Endodermal cell (in vitro differentiated cells): ENCODE measurements at places on chromosomes 1 and 21. TPM values are rescaled to one million over a fixed set of nuclear protein-coding genes. Genes with fewer than 3 reads are reported as not detected.
A peak's percentile ranks its signal among the peaks of the same experiment; 100 is the strongest.

Gene SPRR2A
- not detected in 2 replicates for total RNA-seq

Gene NBPF6
- not detected in 3 replicates for total RNA-seq

Gene TMEM269
- total RNA-seq, result 0.11 and 0.20 TPM in 2 replicates

Gene C1QC
- total RNA-seq, result not detected in 3 replicates

Gene SMIM1
- total RNA-seq, result 10.3 and 11.1 TPM in 2 replicates

Gene IRF6
- 18.2 to 40.6 TPM (median 20.9 TPM) in 3 replicates for total RNA-seq

Gene SYT2
- 3.3 and 4.4 TPM in 2 replicates for total RNA-seq

Gene MCOLN2
- 0.20 to 0.25 TPM (median 0.23 TPM) in 3 replicates for total RNA-seq

- no peak for DNase-seq
These were observed 22.7 kb downstream of the UBASH3A start for GRCh38 chr21:42426424-42426823.

DNA sequence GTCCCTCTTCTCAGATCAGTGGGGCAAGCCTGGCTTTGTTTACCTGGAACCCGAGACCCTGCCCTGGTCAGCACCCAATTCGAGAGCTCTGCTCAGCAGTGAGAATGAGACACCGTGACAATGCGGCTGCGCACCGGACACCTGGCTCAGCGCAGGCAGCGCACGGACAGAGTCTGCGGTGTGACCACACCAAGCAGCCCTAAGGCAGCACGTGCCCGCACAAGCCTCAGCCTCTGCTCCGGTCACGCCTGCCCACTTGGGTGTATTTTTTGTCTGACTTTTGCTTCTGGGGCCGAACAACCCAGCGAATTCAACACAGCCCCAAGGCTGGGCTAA, 4.7 kb downstream of the KRTAP10-8 start:
- no peak for DNase-seq

DNA sequence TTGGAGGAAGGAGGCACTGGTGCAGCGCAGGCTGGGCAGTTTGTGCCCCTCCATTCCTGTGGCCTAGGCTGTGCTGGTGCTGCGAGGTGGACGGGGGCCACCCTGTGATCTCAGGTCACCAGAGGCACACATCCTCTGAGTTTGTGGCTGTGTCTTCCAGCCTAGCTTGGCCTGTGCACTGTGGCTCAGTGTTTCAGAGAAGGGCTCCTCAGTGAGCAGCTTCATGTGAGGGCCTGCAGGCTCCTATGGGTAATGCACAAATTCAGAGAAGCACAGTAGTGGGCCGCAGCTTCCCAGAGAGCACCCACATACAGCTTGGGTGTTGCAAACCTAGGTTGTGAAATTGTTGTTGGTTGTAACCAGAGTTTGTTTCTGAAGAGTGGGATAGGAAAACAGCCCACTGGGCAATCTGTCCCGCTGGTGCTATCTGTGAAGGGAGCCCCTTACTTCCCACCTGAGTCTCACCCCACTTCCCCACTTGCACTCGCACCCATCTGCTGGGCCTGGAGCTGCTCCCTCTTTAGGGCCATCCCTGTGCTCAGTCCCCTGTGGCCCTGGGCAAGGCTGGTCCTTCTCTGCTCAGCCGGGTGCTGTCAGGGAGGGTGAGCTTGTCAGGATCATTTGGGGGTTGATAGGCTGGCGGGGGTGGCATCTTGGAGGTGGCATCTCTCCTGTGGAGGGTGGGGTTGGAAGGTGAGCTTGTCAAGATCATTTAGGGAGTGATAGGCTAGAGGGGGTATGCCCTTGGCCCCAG, 30.2 kb downstream of the SNAP47 start:
- DNase-seq, result no peak

DNA sequence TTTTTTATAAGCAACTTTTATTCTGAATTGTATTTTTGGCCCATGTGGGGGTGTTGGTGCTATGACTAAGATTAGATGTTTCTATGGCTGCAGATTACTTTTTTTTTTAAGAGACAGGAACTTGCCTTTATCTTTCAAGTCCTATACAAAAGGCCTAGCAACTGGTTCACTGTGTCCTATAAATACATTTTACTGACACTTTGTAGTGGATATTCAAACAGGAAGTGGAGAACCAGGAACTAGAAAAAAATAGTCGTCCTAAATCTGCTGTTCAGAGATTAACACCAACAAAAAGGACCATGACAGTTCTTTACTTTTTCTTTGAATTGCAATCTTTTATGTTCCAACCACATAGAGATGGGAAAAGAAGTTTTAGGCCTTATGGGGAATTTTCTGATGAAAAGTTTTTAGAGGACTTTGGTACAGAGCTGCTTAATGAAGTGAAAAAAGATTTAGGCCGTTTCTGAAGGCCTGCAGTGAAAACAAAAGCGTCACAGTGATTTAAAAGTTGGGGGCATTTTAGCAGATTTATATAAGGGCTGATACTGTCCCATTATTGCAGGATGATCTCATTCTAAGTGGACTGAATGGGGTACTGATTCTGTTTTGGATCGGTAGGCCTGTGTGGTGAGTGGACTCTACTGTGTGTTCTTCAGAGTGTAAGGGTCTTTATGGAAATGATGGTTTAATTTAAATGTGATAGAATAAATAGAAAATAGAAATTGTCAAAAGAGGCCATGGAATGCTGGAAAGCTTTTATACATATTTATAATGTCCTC, 136.4 kb upstream of the DEPDC1 start:
- no peak for DNase-seq

- DNase-seq, result peak; percentile 99
These were observed at the start of gene GGPS1 for GRCh38 chr1:235328271-235329138. GGPS1 (plus strand) TSS chr1:235328570; CDS start chr1:235335265, 6,695 bp downstream.

- DNase-seq, result no peak
These were observed 21.0 kb upstream of the SLC44A3 start for GRCh38 chr1:94799206-94799605.

DNA sequence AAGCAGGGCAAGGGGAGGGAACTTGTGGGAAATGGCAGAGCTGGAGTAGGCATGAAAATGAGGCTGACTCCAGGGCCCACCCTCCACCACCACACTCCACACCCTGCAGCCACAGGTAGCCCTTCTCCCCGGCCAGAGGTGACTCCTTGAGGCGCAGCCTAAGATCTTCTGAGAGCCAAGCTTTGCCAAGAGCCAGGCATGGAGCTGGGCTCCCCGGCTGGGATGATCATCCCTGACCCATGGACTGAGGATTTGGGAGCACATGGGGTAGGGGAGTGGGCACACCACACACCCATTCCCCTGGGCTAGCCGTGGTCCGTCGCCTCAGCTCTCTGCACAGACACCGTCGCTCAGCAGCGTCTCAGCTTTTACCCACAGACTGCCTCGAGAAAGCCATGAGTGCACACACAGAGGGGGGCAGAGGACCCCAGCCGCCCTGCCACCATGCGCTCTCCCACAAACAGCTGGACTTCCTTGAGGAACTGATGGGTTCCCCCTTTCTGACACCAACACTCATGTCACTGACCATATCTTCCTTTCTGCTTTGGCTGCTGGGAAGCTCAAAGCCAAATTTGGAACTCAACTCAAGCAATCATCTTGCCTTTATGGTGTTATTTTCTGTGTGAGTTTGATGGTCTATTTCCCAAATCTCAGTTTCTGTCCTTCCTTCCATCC, 123.6 kb upstream of the RUNX3 start:
- DNase-seq, result no peak

GRCh38 chr1:50060279-50060678, 36.5 kb upstream of the AGBL4 start:
- DNase-seq, result no peak

- peak; percentile 57 for DNase-seq
These were observed 34.1 kb downstream of the C8B start for GRCh38 chr1:56931686-56932085.

DNA sequence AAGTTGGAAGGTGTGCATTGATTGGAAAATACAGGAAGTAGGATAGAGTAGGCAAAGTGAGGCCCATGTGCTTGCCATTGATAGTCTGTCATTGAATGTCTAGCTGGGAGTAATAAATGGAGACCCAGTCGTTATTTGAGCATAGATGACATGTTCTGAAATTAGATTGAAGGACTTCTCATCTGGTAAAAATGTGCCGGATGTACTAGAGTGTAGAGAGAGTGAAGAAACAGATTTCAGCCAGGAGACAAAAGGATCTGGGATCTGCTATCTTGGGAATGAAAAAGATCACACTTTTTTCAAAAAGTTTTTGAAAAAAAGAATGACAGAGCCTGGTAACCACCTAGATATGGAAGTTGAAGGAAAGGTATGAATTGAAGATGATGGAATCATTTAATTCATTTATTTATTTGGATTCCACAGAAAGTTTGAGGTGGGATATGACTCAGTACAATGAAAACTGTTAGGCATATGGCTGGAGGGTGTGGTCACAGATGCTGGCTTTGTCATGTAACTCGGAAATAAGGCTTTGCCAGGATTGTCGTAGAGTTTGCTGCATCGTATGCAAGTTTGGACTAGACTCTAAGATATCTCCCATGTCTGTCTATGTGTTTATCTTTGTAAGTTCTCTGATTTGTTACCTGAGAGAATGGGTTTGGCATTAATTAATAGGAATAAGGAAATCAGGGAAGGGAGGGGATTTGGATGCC, 137.1 kb downstream of the PBX1 start:
- DNase-seq, result no peak

DNA sequence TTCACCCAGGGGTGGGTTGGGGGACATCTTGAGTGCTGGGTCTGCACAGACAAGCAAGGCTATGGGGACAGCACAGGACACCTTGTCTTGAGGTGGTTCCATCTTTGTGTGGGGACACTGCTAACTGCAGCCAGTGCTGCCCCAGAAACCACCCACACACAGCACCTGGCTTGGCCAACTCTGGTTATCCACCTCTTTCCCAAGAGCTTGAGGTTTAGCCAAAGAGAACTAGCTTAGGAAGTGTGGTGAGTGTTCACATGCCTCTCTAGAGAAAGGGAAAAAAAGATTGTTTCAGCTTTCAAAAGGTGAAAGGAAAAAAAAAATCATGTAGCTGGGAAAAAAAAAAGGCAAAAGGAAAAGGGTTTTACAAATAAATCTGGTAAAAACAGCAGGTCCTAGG, 32.4 kb downstream of the BCAR3 start:
- no peak for DNase-seq

GRCh38 chr1:40921522-40921921, 58.0 kb upstream of the CTPS1 start:
- DNase-seq, result no peak

DNA sequence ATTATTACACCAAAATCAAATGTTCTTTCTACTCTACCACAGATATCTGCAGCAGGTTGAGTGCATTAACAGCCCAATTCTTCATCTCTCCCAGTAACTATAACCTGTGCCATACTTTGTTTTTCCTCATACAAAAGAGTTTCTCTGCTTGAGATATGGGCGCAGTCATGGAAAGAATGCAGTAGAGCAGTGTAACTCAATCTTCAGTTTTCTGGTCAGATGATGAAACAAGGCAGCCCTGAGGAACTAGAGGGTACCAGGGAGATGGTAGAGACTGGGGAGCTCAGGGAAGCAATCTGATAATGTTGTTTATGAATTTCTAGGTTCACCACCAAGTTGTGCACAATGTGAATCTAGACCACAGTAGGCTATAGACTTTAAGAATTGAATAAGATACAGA, 39.6 kb downstream of the ASPM start:
- no peak for DNase-seq

GRCh38 chr1:111605576-111605975, 14.0 kb upstream of the RAP1A start:
- no peak for DNase-seq

DNA sequence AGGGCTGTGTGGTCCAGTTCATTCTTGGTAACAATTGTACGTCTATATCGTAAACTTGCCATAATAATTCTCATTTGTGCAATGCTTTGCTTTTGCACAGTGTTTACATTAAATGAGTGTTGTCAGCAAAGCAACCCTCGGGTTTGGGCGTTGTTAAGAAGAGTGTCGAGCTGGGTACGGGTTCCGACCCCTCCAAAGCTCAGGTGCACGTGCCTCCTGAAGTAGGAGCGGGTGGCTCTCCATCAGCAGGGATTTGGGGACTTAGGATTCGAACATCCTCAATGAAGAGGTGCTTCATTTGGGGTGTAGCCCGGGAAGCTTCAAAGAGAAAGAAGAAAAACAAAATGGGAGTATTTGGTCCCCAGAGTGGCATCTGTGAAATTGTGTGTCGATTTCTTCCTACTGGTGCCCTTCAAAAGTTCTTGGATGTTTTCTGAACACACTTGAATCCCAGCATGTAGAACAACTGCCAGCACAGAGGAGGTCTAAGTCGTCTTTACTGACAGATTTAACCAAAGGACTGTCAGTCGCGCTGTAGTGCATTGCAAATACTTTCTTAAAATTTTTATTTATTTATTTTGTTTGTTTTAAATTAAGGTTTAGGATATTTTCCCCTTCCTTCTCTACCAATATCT, 1.1 kb downstream of the TRIM58 start:
- DNase-seq, result no peak

DNA sequence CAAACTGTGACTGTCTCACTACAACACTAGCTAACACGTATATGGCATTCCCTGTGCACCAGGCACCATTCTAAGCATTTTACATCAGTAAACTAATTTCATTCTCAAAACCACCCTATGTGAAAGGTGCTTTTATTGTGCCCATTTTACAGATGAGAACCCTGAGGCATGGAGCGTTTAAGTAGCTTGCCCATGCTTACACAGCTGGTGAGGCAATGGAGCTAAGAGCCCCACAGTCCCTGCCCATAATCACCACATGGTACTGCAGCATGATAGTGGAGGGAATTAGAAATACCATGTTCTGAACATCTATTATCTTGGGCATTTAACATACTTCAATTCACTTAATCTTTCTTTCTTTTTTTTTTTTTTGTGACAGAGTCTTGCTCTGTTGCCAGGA, 31.1 kb upstream of the KLHDC8A start:
- peak; percentile 17 for DNase-seq

DNA sequence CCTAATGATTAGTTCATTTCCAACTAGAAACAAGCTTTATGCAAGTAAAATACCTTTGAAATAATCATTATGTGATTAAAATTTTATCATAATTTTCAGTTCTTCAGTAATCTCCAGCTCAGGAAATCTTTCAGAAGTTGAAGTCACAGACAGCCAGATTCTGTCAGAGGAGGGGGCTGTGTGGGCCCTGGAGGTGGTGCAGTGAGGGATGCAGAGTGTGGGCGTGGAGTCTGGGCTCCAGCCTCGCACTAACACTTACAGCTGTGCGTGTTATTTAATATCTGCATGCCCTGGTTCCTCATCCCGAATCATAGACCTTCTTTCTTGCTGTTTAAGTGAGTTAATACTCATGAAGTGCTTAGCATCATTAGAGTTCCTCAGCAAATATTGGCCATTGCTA, 23.9 kb downstream of the WDR64 start:
- DNase-seq, result no peak

GRCh38 chr1:5111581-5111980, 457.2 kb downstream of the AJAP1 start:
- DNase-seq, result no peak

- DNase-seq, result no peak
These were observed 9.8 kb downstream of the PEX14 start for GRCh38 chr1:10484521-10484920.

- no peak for DNase-seq
These were observed 6.7 kb downstream of the PTTG1IP start for GRCh38 chr21:44866780-44867179.
